ENCODE measurements at places on chromosomes 4 and X.

- no peak for DNase-seq
These were observed 299.1 kb upstream of the BMP3 start for GRCh38 chr4:80731436-80731835.

GRCh38 chrX:100264200-100264599, 145.9 kb downstream of the PCDH19 start:
- no peak for DNase-seq

GRCh38 chrX:17299206-17299605, 75.8 kb upstream of the NHS start:
- DNase-seq: no peak

DNA sequence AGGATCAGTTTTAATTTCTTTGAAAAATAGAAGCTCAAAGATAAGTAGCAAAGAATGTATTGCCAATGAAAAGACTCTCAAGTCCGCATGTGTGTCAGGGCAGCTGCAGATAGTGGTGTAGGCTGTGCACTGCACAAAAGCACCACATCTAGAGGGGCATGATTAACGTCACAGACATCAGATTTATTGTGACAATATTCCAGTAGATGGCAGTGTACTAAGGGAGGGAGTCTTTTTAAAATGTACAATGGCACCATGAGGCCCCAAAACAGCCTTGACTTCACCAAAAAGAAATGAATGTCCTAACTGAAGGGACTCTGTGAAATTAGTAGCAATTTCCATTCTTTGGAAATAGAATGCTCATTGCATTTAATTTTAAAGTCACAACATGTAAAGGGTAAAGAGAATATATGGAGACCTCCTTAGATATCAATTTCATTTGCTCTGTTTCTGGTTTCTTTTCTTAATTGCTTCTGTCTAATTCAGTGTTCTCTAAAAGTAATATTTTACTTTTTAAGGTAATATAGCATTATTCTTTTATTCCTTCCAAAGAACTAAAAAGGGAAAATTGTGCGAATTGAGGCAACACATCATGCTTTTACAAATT, 98.4 kb downstream of the ZNF827 start:
- DNase-seq: no peak

GRCh38 chr4:17232566-17233253, 279.2 kb downstream of the QDPR start:
- DNase-seq: no peak

DNA sequence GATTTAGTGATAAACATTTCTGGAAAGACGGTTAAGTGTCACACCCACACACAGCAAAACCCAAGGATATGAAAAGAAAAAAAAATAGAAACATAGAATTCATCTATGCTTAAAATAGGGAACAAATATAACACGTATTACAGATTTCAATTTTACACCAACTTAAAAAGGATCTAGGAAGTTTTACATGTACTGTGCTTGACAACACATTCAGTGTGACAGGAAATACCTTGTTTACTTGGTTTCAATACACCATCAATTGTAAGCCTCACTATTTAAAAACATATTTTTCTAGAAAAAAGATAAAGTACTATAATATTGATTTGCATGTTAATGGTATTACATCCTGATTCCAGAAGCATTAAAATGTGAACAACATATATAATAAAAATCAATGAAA, 77.0 kb upstream of the SPRY1 start:
- DNase-seq: no peak

DNA sequence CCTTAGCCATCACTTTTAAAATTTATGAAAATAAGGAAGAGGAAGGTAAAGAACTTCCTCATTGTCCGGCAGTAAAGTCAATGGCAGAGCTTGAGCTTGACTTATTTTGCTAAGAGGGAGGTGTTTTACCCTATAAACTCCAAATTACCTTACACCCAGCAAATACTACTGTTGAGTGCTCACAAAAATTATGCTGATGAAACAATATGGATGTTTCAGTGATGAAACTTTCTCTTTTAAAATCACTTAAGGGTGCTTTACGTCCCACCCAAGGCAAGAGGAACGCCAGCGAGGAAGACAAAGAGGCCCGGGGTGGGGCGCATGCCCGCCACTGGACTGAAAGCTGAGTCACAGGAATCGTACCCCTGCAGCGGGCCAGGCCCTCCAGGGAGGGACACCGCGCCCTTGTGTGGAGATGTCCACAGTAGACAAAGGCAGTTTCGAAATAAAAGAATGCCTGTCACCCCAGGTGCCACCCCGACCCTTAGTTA, 560 bp upstream of the TMSB4X start:
- DNase-seq: no peak

DNA sequence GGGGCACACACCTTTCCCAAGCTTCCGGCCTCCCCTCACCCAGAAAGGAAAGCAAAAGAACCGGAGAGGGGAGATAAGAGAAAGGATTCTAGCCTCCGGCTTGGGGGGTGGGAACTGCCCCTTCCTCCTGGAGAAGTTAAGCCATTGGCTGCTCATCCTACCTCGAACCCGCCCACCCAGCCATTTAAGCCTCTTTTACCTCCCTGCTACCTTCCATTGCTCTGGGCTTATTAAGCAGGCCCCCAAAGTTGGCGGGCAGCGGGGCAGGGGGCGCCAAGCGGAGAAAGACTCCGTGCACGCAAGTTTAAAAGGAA, 2.3 kb downstream of the MAML3 start:
- no peak for DNase-seq

DNA sequence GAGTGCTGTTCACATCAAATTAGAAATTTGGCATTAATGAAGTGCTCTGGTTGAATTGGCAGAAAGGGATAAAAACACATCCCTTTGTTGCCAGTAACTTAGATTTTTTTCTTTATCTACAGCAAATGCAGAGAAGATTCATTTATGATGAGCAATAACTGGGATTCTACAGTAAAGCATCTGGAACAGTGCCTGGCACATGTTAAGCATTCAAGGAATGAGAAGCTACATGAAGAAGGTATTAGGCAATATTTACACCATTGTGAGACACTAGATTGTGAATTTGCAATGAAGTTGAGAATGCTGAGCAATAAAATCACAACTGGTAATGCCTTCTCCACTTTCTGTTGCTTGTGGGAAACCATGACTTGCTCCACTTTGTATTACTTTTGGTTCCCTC, 33.5 kb downstream of the PCDH19 start:
- DNase-seq: no peak

- DNase-seq: no peak
These were observed 976 bp downstream of the PHKA1 start for GRCh38 chrX:72713130-72713529.

DNA sequence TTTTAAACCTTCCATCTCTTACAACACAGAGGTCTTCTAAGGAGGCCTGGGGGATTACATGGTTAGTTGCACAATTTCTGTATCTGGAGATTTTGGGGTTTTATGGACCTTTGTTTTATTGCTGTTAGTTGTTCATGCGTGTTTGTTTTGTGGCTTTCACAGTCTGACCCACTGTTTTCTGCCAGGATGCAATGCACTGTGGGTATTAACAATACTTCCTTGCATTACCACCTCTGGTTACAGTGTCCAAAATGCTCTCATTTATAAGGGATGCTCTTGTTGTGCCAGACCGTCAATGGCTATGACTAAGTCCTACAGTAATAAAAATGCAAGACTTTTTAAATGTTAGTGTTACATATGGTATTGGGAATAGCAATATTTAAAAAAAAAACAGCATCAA, 730.2 kb downstream of the KCTD8 start:
- no peak for DNase-seq

- no peak for DNase-seq
These were observed 37.7 kb downstream of the MECP2 start for GRCh38 chrX:154059729-154060245.

GRCh38 chr4:7393601-7394575, 40.8 kb downstream of the PSAPL1 start:
- DNase-seq: no peak

DNA sequence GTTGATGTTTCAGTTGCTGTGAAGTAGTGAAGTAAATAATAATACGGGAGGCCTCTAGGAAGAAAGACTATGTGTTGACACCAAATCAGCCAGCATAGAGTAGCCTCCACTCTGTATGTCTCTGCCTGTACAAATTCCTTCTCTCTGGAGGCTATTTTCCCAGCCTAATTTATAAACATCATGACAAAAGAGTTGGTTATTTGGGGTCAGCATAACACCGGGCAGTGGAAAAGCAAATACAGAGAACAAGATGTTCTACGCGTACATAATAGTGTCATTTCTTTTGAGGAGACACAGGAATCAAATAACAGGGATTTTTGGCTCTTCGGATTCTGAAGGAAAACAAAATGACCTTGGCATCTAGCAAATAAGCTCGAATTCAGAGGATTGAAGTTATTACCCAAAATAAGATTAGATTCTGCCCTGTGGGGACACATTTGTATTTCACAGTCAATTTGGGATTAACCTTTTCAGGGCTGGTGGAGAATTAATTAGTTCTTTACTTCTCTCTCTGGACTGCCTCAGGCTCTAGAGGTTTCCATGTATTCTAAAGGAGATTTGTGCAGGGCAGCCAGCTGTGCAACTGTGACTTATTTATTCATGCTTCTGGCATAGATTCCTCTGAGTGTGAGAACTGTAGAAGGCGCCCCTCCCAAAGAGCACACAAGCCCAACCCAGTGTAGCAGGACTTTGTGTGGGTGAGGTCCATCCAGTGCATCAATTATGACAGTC, 14.1 kb upstream of the SYTL4 start:
- DNase-seq: no peak

- DNase-seq: no peak
These were observed 21.4 kb downstream of the MFAP3L start for GRCh38 chr4:170004651-170005295.

DNA sequence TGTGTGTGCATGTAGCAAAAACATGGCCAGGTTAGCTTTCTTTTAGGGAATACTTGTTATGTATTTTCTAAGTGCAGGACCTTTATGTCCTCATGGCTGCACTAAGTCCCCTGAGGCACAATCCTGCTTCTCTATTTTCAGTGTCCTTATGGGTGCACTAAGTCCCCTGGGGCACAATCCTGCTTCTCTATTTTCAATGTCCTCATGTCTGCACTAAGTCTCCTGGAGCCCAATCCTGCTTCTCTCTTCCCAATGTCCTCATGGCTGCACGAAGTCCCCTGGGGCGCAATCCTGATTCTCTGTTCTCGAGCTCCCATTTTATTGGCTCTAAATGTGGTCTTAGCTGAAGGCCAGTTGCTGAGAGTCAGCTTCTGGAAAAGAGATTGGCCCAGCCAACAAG, 49.7 kb upstream of the GPRIN3 start:
- no peak for DNase-seq

DNA sequence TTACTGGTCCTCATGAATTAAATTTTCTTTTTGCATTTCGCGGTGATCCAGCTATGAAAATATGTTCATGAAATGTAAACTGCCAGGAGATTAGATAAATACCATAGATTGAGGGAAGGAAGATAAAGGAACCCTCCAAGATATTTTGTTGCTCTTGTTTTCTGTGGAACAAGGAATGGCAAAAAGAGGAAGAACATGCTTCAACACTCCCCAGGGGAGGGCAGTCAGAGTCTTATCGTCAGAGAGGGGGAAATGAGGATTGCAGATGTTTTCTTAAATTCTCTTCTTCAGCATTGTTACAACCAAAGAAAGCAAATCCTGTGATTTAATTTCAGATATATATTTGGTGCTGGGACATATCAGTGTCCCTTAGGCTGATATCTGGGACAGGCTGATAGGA, 9.5 kb upstream of the SFRP2 start:
- DNase-seq: no peak

DNA sequence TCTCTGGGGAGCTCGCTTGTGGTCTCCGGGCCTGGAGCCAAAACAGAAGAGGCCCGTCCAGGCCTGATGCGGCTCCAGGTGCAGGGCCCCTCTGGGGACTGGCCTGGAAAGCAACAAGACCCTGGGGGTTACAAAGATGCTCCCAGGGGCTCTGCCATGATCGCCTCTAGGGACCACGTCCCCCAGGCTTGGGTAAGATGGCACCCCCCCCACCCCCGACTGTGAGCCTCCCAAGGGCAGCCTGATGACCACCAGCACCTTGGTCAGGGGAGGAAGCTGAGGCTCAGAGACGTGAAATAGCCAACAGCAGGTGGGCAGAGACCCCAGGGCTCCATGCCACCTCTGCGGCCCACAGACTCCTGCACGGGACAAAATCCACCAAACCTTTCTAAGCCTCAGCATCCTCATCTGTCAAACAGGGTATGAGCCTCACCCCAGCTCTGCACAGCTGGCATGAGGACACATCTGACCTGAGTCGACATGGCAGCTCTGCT, 25.4 kb downstream of the C4orf50 start:
- no peak for DNase-seq

DNA sequence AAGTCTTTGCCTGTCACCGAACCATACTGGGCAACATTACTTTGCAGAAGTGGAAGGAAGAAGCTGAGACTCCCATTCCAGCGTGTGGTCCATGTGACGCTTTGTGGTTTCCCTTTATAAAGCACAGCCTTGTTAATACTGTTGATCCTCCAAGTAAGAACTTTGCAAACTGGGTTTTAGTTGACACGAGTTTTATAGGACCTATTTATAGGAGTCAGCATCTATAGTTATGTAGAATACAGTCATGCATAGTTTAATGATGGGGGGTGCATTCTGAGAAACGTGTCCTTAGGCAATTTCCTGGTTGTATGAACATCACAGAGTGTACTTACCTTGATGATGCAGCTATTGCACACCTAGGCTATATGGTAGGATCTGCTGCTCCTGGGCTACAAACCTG, 1879.4 kb upstream of the TENM3 start:
- DNase-seq: no peak

- DNase-seq: no peak
These were observed 379.9 kb upstream of the LCORL start for GRCh38 chr4:18401425-18401824.

DNA sequence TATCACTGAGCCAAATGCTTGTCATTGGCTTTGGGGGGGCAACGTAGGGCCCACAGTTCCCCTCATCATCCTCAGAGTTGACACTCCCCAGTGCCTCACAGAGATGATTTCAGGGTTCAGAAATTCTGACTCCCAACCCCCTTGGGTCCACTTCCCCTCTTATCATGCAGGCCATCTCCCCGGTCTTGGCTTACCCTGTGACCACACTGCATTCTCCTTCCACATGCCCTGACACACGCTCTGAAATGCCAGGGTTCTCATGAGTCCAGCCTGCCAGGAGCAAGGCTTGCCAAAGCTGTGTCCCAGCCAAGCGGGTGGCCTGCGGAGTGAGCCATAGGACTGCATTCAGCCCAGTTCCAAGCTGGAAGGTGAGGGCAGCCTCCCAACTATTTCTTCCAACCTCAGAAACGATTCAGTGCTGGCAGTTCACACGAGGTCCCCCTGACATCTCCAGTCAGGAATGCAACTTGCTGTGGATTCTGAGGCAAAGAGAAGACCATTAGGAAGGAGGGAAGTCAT, 101.2 kb downstream of the SMIM20 start:
- no peak for DNase-seq

- DNase-seq: no peak
These were observed 704.8 kb downstream of the ARAP2 start for GRCh38 chr4:35539404-35540055.

DNA sequence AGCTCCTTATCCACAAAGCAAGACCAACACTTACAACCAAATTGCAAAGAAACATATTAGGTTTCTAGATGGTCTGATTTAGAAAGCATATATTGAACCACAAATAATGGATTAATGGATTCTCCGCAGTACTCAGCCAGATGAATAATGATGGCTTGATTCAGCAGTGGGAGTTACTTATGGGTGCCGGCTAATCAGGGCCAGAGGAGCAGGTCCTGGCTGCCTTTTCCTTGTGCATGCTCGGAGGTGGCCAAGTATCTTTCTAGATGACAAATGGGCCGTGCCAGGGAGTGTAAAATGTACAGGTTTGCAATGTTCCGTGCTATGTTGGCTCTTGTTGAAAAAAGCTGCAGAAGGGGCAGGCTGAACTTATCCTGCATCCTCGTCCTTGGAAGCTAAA, 70.2 kb downstream of the VCX3A start:
- no peak for DNase-seq

Data from glomerular endothelial cell (primary cell).